ENCODE measurements at places on chromosomes 1 and 21.
A peak's percentile ranks its signal among the peaks of the same experiment; 100 is the strongest.

DNA sequence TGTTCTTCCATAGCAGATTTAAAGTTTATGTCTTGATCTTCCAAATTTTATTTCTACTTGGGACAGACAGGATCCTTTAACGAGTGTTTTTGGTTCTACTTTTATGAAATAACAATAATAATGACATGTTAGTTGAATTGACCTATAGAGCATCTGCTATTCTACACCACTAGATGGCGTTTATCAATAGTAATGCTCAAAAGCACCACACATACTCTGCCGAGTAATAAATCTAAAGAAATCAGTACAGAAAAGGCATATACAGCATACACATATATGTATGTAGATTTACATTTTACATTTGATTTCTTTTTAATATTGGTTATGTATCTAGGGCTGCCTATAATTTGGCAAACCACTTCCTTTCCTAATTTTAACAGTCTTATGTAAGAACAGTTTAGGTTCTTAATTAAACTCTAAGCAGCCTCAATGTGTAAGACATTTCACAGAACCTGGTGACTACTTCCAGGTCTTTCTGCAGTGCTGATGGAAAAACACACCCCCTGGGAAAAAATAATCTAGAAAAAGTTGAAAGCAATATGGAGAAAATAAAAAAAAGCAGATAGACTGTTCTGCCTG, 5.9 kb upstream of the SIPA1L2 start:
- DNase-seq: no peak

GRCh38 chr1:238832106-238832505, 554.3 kb upstream of the CHRM3 start:
- no peak for DNase-seq

DNA sequence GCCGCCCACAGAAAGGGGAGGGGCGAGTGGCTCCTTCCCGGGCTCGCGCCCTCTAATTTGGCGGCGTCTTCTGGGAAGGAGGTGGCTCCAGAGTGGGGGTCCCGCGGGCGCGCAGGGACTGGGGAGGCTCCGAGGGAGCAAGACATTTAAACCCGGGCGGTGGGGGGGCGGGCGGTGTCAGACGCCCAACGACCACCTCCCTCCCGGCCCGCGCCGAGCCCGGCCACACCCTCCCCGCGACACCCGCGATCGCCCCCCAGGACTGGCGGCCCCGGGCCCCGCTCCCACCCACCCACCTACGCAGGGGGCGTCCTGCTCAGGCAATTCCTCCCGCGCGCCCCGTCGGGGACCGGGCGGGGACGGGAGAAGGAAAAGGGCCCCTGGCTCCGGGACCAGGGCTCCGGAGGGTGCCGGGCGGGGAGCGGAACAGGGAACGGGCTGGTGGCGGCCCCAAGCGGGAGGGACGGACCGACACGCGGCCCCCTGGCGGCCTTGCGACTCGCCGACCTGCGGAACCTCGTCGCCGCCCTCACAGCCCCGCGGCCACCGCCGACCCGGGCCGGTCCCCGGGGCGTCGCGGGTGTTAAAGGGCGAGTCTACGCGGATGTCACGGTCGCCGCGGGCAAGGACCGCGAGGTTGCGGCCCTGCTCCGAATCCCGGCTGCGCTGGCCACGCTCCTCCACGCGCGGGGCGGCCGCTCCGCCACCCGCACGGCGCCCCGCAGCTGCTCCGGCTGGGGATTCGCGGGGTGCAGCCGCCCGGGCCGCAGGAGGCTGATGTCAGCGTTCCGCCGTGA, 94.0 kb upstream of the FMN2 start:
- DNase-seq: peak; percentile 14

DNA sequence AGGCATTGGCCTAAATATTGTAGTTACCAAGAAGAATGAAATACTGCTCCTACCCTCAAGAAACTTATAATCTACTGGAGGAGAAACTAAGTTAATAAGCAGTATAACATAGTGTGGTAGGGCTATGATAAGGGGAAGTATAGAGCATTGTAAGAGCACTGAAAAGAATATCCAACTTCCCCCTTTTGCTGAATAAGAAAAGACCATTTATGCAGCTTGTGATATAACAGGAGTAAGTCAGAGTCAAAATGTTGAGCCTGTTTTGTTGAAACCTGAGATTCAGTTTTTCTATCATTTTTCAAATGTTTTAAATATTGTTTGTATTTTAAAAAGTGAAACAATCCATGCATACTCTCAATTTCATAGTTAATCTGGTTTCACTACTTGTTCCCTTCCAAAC, 48.3 kb upstream of the FCRL4 start:
- DNase-seq: no peak

DNA sequence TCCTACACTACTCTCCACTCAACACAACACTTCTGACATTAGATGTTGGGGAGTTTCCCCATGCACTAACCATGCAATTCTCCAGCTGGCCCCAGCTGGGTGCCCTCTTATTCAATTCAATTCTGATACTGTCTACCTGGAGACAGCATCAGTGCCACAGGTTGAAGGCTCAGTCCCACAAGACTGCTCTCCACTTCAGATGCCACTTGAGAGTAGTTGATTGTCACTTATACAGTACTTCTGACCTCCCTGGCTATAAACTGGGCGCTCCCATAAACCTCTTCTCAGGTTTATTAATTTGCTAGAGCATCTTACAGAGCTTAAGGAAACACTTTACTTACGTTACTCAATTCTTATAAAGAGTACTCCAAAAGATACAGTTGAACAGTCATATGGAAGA, 442.3 kb downstream of the LRRIQ3 start:
- DNase-seq: no peak

DNA sequence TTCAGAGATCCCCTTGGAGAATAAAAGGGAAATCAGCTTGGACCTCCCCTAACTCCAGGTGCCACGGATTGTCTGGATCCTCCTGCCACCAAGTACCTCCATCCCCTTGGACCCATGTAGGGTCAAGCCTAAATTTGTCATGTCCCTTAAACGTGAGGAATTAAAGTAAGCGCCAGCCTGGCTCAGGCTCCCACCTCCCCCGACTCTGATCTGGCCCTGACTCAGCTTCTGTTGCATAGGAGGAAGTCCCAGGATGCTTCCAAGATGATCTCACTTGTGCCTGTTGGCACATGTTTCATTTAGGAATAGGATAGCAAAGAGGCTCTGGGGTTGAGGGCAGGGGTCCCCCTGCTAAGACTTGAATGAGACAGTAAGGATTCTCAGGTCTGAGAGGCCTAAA, 231.9 kb upstream of the JUN start:
- no peak for DNase-seq

GRCh38 chr1:180945551-180945950, 32.9 kb downstream of the KIAA1614 start:
- DNase-seq: no peak

DNA sequence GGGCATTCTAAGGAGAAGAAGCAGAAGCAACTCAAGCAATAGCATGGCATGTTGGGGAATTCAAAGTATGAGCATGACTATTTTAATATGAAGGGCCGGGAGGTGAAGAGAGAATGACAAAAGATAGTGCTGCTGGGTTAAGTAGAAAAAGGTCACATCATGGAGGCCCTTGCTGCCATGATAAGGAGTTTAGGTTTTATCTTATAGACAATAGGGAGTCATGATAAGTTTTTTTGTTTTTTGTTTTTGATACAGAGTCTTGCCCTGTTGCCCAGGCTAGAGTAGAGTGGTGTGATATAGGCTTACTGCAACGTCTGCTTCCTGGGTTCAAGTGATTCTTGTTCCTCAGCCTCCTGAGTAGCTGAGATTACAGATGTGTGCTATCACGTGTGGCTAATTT, 3.1 kb downstream of the BNIPL start:
- DNase-seq: no peak

GRCh38 chr1:27576806-27577227, 27.1 kb downstream of the AHDC1 start:
- DNase-seq: no peak

- no peak for DNase-seq
Observed at GRCh38 chr21:43703035-43703880, 15.7 kb upstream of the PDXK start.

GRCh38 chr1:225655509-225656258, 2.8 kb upstream of the ENAH start:
- no peak for DNase-seq

DNA sequence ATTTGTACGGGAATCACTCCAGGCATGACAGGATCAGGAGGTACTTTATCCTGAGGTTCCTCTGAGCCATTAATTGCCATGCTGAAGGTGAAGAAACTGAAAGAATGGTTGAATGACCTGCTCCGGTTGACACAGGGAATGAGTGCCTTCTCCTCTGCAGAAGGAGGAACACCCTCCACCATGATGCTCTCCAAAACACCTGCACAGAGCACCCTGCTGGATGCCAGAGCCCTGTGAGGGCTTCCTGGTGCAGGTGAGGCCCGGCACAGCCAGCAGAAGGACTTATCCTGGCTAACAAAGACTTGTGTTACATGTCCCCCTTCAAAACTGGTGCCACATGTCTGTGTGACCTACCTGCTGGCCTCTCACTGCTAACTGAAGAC, 14.3 kb upstream of the LBR start:
- DNase-seq: no peak

DNA sequence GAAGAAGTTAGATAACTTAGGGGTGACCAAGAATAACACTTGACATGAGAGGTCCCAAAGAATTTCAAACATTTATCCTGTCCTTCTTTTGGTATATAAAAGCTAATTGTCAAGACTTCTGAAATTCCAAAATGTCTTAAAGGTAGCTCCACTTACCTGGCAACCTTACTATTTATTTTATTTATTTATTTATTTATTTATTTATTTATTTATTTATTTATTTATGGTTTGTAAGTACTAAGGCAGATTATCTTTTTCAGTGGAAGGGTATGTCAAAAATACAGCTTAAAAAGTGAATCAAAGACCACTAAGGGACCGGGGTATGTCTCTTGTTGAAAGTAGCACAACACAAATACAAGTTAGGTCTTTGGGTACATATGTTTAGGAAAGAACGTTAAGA, 620.8 kb upstream of the B3GALT2 start:
- no peak for DNase-seq

- no peak for DNase-seq
Observed at GRCh38 chr1:206112600-206113301, 4.4 kb downstream of the AVPR1B start.

DNA sequence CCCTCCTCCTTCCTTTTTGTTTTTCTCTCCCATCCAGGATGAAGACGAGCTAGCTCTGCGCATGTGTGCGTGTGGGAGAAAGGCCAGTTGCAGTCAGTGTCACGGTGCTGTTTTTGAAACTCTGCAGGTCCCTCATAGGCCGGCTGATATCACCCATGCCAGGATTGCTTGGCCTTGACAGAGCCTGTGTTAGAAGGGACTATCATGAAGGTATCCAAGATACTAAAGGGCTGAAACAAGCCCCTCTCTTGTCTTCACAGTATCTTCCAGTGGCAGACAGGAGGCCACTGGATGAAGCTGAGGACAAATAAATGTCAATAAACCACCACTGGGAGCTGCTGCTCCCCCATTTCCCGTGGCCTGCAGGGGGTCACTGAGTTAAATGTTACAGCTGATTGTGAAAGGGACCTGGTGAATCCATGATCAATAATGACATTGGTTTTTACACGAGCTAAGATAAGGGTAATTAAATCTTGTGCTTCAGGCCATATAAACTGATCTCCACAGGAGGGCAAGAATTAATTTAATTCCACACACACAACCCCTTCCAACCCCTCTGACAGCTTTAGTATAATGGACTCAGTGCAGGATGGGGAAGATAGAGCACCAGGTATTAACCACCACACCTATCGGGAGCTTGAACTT, 64.6 kb upstream of the TARBP1 start:
- no peak for DNase-seq

- DNase-seq: no peak
Observed at GRCh38 chr1:119966020-119966419, 69.7 kb upstream of the ADAM30 start.

DNA sequence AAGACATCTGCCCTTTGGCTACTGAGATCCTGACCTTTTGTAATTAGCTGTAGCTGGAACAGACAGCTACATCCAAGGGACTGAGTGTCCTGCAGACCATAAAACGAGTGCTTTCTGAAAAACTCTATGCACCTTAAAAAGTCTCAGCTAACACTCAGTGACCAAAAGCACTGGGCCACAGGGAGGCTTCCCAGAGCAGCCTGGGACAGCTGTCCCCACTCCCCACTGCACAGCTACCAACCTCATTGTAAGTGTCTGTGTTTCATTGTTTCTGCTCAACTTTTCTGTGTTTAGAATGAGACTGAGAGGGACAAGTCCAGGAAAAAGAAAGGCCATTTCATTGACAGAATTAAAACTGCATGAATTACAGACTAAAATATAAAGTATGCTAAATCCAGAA, 80.7 kb downstream of the SMYD2 start:
- DNase-seq: no peak

Data from CD4-positive, alpha-beta T cell (primary cell).